NCI-H1092 (cell line): ENCODE measurements at places on chromosomes 4 and X.
A peak's percentile ranks its signal among the peaks of the same experiment; 100 is the strongest.

- no peak for DNase-seq
Measured at GRCh38 chr4:2781911-2782310, 11.0 kb upstream of the SH3BP2 start.

GRCh38 chr4:15003401-15003890 lies 1.2 kb downstream of the CPEB2 start:
- DNase-seq: peak; percentile 21

DNA sequence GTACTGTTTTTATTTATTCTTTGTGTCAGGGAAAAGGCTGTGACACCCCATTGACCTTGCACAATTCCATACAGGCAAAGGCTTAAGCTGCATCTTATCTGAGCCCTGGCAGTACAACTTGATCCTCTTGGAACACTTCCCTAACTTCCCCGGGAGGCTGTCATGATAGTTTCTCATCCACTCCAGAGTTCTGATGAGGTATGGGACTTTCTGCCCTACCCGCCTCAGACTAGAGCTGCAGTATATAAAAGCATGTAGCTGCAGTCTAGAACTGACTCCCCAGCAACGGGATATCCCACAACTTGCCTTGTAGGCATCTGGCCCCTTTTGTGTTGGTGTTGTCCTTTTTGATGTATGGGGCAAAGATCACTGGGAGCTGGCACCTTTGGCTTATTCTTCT lies 72.7 kb downstream of the FNIP2 start:
- DNase-seq: no peak

GRCh38 chr4:133839326-133839725 lies 362.3 kb downstream of the PABPC4L start:
- no peak for DNase-seq

DNA sequence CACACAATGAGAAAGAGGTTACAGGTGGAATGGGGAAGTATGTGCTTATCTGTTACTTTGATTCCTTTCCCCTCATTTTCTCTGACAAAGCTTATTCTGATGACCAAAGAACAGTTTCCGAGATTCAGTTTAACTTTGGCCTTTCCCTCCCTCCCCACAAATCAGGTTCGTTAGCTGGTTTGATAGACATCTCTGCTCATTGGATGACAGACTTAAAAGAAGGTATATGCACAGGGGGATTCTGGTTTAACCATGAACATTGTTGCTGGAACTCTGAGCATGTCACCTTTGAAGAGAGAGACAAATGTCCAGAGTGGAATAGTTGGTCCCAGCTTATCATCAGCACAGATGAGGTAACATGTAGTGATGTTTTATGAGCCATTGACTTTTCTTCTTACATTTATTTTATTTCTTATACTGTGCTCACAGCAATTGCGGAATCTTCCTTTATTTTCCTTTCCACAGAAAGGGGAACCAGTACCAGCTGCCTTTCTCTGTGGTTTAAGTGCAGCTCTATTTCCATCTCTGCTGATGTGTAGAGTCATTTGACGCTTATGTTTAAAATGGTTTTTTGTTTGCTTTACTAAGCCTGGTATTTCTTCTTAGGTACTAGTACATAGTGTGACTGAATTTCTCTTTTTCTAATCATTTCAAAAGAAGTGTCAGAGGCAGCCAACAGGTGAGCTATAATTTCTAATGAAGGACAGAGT lies 125.0 kb downstream of the AKAP4 start:
- no peak for DNase-seq

- no peak for DNase-seq
Measured at GRCh38 chr4:11628093-11628725, 199.5 kb upstream of the HS3ST1 start.

- no peak for DNase-seq
Measured at GRCh38 chr4:3473996-3474765, 11.1 kb downstream of the DOK7 start.

DNA sequence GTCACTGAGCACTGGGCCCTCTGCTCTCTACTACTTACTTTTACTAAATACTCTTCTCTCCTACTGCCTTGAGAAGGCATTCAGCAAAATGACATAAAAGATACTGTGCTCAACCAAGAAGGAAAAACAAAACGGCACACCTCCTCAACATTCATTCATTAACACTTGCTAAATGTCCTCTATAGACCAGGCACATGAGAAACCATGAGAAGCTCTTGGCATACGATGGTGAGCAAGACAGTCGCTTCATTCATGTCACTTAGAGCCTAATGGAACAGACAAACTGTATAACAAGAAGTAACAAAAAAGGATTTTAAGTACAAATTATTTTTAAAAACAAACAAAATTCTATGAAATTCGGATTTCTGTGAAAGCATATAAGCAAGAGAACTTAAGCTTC lies 38.7 kb downstream of the COL25A1 start:
- DNase-seq: no peak

DNA sequence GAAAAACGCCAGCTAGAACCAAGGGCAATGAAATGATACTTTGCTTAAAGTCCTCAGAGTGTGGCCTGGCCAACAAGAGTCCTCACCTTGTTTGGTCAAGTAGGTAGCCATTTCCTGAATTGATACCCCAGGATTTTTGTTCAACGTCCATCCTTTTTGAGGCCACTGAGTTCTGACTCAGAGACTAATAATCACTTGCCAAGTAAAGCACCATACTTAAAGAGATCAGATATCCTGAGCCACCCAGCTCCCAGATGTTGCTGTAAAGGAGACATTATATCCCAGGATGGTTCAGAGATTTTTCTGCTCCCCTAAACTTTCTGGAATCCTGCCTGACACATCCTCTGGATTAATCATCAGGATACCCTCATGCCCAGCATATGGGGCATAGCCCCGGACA lies 190.9 kb downstream of the RAP1GDS1 start:
- no peak for DNase-seq

- DNase-seq: no peak
Measured at GRCh38 chr4:60485276-60485675, 714.9 kb upstream of the ADGRL3 start.

DNA sequence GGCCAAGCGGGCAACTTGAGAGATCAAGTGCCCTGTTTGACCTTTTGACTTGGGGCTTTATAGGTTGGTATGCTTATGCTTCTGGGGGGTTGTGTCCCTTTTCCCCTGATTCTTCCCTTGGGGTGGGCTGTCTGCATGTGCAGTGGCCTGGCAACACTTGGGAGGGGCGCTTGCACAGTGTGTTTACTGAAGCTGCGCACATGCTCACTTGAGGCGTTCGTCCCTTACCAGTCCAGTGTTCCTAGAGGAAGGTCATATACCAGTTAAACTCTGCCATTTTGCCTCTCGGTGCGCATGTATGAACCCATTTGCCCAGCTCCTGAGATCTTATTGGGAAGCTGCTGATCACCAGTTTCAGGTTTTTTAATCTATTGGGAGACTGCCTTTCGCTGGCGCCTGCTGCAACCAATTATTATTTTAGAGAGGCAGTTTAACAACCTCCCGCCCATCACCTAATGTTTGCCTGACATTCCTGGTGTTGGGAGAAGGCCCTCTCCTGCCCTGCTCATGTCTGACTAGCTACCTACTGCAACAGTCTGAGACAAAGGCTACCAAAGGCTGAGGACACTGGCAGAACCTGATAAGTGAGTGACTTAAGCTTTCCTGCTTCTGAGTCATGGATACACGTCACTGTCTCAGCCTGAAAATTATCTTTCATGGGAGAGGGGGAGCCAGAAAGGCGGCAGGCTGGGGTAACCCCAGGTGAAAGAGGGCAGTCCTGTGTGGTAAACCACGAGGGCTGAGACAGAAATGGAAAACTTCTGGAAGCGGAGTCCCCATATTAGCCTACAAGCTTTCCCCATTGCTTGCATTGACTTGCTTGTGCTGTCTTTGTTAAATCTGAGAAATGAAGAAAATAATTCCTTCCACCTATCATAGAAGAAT lies 97.6 kb downstream of the CPE start:
- no peak for DNase-seq

DNA sequence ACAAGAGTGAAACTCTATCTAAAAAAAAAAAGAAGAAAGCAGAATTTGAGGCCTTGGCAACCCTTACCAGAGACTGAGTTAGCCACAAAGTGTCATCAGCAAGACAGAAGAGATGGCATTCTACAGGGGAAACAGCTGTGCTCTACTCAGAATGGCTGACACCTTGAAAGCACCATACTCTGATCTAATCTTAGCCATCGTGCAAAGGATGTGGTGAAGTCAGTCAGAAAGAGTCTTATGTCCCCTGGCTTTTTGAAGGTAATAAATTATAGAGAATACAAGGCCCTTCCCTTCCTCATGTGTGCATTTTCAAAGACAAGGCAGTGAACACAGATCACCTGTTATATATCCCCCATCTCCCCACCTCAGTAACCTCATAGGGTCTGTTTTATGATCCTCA lies 13.2 kb downstream of the CLNK start:
- DNase-seq: no peak

DNA sequence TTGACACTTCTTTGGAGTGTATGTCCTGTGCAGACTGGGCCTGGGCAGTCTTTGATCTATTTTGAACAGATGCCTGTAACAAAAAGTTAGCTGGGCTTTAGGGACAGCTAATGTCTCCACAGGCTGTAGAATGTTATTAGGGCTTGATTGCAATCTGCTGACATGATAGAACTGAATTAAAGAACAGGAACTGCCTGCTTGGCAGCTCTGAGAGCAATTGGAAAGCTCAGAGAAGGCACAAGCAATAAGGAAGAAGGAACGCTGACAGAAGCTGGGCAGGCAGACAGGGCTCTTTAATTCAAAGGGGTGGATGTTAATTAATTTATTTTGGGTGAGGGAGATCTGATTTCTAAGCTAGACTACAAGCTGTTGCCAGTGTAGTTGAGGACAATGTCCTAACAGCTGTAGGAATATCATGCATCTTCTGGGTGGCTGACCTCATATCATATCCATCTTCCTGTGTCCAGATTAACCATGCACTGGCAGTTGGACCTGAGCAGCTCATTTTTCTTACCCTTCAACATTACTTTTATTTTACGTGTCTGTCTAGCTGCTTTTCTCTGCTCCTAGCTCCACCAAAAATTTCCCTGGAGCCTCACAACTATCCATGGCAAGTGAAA lies 20.7 kb upstream of the GRXCR1 start:
- DNase-seq: no peak

DNA sequence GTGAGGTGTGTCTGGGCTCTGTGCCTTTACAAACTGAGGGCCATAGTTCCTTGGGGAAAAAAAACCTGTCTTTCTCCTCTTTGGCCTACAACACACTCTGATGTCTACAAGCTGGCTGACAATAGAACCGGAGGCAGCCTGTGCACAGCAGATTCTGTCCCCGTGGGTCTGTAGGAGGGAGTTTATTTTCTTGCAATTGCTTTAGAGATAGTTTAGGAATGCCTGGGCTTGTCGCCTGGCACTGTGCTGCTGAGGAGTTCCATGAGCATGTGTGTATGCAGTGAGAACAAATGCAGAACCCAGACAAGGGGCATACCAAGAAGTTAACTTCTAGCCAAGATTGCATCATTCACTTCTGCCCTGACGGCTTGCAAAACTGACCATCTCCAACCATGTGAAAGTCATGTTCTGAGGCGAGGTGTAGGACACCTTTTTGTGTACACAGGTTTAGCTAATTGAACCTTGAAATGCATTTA lies 54.1 kb downstream of the CCNI start:
- no peak for DNase-seq

DNA sequence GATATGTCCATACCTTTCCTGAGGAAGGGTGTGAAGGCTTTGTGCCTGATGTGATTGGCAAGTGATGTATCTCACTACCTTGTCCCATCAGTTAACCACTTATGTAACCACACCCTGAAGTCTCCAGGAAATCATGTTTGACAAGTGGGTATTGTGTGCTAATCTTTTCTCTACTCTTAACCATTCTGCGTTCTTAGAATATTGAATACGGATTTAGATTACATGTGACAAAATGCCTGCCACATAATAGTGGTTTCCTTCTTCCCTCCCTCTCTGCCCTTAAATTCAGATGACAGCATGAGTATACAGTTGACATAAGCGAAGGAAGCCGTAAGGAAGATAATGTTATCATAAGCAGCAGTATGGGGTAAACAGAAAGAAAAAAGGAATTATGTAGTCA lies 108.4 kb downstream of the KLHL8 start:
- no peak for DNase-seq

GRCh38 chr4:31366041-31366440 lies 645.9 kb downstream of the PCDH7 start:
- DNase-seq: no peak

DNA sequence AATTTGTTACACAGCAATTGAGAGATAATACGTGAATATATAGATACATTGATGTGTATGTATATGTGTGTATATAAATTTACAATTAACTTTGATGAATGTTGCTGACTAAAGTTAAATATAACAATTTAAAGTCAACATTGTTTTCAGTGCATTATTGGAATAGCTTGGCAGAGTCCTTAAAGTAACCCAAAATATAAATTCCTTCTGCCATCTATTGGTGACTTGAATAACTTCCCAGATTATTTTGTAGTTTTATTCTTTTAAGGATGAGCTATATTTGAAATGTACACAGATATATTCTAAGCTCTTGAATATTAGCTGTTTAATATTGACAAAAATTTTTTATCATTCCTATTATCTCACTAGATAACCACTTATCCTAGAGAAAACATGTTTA lies 298.2 kb upstream of the FSTL5 start:
- no peak for DNase-seq

DNA sequence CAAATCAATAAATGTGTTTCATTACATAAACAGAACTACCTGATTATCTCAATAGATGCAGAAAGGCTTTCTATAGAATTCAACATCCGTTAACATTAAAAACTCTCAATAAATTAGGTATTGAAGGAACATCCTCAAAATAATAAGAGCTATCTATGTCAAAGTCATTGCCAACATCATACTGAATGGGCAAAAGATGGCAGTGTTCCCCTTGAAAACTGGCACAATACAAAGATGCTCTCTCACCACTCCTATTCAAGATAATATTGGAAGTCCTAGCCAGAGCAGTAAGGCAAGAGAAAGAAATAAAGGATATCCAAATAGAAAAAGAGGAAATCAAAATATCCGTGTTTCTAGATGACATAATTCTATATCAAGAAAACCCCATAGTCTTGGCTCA lies 466.4 kb downstream of the MAGEE1 start:
- no peak for DNase-seq

DNA sequence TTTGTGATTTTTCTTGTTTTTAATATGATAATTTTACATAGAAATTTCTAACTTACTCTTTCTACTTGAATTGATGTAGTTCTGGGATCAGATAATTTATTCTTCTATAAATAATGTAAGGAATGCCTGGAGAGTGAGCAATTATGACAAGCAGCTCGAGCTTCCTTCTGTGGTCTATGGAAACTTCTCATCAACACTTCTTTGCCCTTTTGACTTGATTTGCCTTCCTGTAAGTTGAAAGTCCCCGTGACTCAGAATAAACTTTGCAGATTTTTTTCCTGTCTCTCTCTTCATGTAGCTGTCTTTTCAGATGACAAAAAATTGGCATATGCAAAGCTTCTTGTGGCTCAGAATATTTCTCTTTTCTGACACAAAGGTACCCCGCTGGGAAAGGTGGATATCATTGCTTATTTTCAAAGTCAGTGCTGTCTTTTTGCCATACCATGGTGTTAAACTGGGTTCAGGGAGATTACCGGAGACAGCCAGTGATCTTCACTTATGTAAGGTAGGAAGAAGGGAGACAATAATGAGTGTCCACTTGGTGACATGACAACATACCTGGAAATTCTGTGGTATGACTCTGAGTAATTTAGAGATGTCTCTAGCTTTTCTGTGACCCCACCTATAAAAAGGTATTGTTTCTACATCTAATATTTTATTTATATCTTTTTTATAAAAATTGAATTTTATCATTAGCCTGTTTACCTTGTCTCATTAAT lies 278.6 kb upstream of the GNPDA2 start:
- DNase-seq: no peak
